GM12878 (cell line): ENCODE measurements at places on chromosomes 7 and 10. TPM values are rescaled to one million over a fixed set of nuclear protein-coding genes. Genes with fewer than 3 reads are reported as not detected.
A peak's percentile ranks its signal among the peaks of the same experiment; 100 is the strongest.

GRCh38 chr10:100863433-100863832, 49.3 kb upstream of the SLF2 start:
- no peak for DNase-seq
- peaks cover 15% of the 10 kb centered on the region for H3K27me3 ChIP-seq
- no peak overlapping the region for H3K4me3 ChIP-seq
- no peak overlapping the region for H3K27ac ChIP-seq
- no peaks in the 10 kb centered on the region for H3K4me1 ChIP-seq
- H3K36me3 ChIP-seq = no peaks in the 10 kb centered on the region

DNA sequence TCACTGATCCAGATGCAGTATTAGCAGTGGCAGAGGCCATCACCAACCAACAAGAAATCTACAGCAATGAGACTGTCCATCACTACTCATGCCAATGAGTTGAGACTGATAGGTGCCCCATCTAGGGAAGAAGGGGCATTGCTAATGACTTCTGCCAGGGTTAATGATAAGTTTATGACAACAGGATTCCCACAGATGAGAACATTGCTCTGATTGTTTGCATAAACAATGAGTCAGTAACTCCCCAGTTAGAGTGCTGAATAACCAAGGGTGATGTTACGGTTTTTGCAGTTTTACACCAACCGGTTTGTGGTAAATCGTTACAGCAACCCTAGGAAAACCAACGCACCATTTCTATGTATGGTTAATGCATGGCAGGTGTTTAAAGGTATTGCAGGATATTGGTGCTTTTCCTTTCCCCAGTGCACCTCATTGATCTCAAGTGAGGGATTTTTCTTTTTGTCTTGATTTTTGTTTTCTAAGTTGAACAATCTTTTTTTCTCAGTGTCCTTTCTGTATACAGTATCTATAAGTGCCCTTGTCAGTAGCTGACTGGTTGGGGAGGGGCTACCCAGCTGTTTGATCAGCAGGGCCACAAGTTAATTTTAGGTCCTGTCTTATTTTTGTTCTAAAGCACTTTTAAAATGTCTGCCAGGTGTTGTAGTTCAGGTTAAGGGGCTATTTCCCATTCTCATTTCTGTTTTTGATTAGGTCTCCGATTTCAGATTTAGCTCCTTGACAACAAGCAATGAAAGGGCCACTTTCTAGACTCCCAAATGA, 3.9 kb upstream of the CSGALNACT2 start:
- no peaks in the 10 kb centered on the region for H3K27me3 ChIP-seq
- no peak overlapping the region for H3K27ac ChIP-seq
- H3K36me3 ChIP-seq = no peaks in the 10 kb centered on the region
- H3K4me3 ChIP-seq = no peak overlapping the region
- H3K4me1 ChIP-seq = peaks cover 17% of the 10 kb centered on the region

GRCh38 chr7:151013356-151013732, 10.9 kb downstream of the ATG9B start:
- no peak for DNase-seq
- H3K4me3 ChIP-seq = no peak overlapping the region
- no peaks in the 10 kb centered on the region for H3K36me3 ChIP-seq
- H3K27me3 ChIP-seq = no peaks in the 10 kb centered on the region; the same call in 1 of the 2 replicates
- no peak overlapping the region for H3K27ac ChIP-seq
- peaks cover 7% of the 10 kb centered on the region for H3K4me1 ChIP-seq

DNA sequence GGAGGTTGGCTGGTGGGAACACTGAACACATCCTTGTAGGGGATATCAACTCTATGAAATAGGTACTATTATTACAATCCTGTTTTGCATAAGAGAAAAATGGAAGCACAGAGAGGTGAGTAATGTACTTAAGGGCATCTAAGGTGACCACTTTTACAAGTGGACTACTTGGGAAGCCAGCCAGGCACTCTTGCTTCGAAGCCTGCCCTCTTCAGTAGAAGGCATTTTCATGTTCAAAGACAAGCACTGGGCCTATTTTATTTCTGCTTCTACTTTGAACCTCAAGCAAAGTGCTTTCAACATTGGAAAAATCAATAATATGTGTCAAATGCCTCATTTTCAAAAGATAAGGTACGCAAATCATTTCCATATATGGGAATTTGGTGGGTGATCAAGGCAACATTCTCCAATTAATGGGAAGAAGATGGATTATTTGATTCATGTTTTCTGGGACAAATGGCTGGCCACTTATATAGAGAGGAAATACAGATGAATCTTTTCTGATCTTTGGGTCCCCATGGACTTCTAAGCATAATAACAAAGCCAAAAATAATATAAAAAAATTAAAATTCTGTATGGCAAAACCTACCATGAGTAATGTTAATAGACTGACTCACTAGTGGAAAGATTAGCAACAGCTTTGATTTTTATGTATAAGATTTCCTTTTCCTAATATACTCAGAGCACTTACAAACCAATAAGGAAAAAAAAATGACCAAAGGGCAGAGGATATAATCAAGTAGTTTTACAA, 270.2 kb downstream of the FRMD4A start:
- DNase-seq = no peak
- H3K27ac ChIP-seq = no peak overlapping the region
- peaks cover 4% of the 10 kb centered on the region; the same call in 1 of the 2 replicates for H3K27me3 ChIP-seq
- H3K36me3 ChIP-seq = no peaks in the 10 kb centered on the region

DNA sequence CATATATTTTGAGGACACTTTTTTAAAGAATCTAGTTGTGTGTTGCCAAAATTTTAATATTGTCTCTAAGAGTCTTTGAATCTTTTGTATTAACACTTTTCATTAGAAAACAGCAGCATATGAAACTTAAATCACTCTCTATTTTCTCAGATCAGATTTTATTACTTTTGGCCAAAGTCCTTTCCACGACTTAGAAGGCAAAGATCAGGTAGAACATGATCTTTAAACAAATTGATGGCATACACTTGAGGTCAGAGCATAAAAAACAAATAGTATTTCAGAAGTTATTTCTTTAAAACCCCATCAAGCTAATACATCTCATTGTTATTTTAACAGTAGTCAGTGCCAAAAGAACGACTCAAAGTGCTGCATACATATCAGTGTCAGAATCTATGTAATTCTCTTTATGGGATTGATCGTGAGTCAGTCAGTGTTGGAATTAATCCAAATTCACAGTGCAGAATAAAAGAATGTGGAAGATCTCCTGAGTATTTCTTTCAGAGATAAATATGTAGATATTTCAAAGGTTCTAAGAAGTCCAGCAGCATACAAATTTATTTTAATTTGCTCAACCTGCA, 9.6 kb upstream of the AGMO start:
- no peak overlapping the region for H3K4me3 ChIP-seq
- no peak overlapping the region for H3K27ac ChIP-seq
- H3K4me1 ChIP-seq = no peaks in the 10 kb centered on the region
- no peaks in the 10 kb centered on the region for H3K36me3 ChIP-seq
- H3K27me3 ChIP-seq = no peaks in the 10 kb centered on the region
- DNase-seq = no peak

The CPA2 gene
- total RNA-seq = 1.4 and 1.9 TPM in 2 replicates

GRCh38 chr7:2645274-2645868, 13.6 kb downstream of the TTYH3 start:
- H3K4me3 ChIP-seq = no peak overlapping the region
- H3K36me3 ChIP-seq = peaks cover 11% of the 10 kb centered on the region
- no peaks in the 10 kb centered on the region for H3K27me3 ChIP-seq
- peaks cover 30% of the 10 kb centered on the region for H3K4me1 ChIP-seq
- no peak for DNase-seq
- H3K27ac ChIP-seq = peak overlapping the region; percentile 67

The SORBS1 gene
- total RNA-seq = 0.51 and 0.56 TPM in 2 replicates

GRCh38 chr7:65390588-65390987, 16.9 kb downstream of the ZNF92 start:
- peaks cover 12% of the 10 kb centered on the region; the same call in 1 of the 2 replicates for H3K36me3 ChIP-seq
- H3K4me1 ChIP-seq = no peaks in the 10 kb centered on the region; the same call in 1 of the 2 replicates
- peak overlapping the region; percentile 56 for H3K27ac ChIP-seq
- DNase-seq = peak; percentile 65
- no peaks in the 10 kb centered on the region for H3K27me3 ChIP-seq
- no peak overlapping the region for H3K4me3 ChIP-seq

DNA sequence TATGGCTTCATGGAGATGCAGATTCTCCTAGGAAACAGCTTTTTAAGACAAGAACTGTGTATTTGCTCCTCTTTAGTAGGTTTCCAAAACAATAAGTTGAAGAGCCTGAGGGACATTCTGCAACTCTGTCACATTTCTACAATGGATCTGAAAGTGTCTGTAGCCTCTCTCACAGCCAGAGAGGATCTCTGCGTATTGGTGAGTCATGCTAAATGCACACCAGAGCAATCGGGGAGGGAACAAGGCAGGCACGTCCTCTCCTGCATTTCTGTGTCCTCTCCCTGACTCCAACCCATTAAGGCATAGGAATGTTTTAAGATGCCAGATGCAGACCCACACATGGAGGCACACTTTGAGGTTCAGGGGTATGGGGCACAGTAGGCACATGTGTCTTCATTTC, 1126.4 kb upstream of the GHITM start:
- no peaks in the 10 kb centered on the region for H3K36me3 ChIP-seq
- no peak overlapping the region for H3K27ac ChIP-seq
- H3K4me1 ChIP-seq = no peaks in the 10 kb centered on the region
- H3K27me3 ChIP-seq = no peaks in the 10 kb centered on the region
- H3K4me3 ChIP-seq = no peak overlapping the region
- DNase-seq = no peak

- no peaks in the 10 kb centered on the region for H3K4me1 ChIP-seq
- H3K27me3 ChIP-seq = peaks cover 2% of the 10 kb centered on the region
- no peak overlapping the region for H3K4me3 ChIP-seq
- no peak overlapping the region for H3K27ac ChIP-seq
- H3K36me3 ChIP-seq = no peaks in the 10 kb centered on the region
Observed at GRCh38 chr7:44288811-44289340, 36.5 kb downstream of the CAMK2B start.

DNA sequence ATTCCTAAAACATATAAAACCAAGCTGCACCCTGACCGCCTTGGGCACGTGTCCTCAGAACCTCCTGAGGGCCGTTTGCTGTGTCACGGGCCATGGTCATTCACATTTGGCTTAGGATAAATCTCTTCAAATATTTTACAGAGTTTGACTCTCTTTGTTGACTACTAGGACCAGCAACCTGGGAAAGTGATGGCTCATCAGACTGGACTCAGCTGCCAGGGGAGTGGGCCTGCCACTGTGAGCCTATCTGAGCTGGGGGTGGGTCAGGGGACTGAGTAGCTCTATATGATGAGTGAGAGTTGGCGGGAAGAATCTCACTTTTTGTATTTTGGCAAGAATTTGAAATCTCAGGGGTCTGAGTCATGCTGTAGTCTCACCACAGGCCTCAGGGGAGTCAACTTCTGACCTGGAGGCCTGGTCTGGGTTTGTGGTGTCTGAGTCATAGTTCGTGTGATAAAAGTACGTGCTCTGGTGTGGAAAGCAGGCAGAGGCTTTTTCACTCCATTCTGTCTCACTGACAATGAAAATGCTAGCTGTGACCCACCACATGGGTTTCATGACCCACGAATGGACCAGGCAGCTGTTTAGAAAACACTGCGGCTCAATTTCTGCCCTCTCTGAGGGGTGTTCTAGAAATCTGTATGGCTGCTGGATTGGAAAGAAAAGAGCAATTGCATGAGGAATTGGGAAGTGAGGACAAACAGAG, 4.2 kb upstream of the UPP1 start:
- H3K36me3 ChIP-seq = no peaks in the 10 kb centered on the region
- H3K27ac ChIP-seq = peak overlapping the region; percentile 89
- H3K4me1 ChIP-seq = peaks cover 43% of the 10 kb centered on the region
- DNase-seq = peak; percentile 90
- H3K4me3 ChIP-seq = no peak overlapping the region

- H3K36me3 ChIP-seq = no peaks in the 10 kb centered on the region
- no peaks in the 10 kb centered on the region for H3K27me3 ChIP-seq
Observed at GRCh38 chr7:110591341-110591740, 499.6 kb upstream of the LRRN3 start.

DNA sequence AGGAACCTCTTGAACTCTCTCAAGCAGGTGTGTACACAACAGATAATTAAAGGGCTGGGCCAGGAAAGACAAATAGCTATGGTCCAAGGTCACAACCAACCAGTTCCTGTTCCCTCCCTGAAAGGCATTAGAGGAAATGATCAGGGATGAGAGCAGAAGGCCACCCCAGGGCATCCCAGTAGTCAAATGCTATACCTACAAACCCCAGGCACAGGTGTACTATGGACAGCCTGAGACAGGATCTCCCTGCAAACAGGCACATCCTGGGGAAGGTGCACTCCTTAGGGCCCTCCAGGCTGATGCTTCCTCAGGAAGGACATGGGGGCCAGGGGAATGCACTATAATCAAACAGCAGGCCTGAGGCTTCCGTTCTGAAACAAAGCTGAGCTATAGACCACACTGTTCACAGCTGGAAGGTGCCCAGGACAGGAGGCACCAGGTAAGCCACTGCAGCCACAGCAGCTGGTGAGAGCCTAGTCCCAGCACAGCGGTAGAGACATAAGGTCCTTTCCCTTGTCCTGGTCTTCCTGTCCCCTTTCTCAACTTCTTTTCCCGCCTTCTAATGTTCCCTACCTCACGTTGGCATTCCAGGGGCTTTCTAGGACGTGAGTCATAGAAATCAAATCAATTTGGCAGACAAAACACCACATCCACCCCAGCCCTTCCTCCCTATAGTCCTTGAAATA, 13.3 kb downstream of the PARP12 start:
- H3K27ac ChIP-seq = no peak overlapping the region
- H3K27me3 ChIP-seq = no peaks in the 10 kb centered on the region
- DNase-seq = no peak
- no peak overlapping the region for H3K4me3 ChIP-seq
- peaks cover 2% of the 10 kb centered on the region; the same call in 1 of the 2 replicates for H3K36me3 ChIP-seq

DNA sequence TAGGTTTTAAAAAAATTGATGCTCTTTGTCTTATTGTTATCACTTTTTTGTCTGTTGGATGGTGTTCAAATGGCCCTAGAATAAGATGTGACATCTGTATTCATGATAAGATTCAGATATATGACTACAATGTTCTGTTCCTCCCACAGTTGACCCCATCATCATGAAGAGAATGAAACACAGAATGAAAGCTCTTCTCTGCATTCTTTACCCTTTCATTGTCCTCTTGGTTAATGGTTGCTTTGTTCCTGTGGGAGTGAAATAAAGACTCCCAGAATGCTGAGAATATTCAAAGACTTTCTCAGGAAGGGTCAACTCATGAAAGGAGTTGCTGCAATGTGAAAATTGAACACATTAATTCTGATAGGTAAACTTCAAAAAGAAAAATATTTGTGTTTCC, 1015.8 kb downstream of the SORCS3 start:
- H3K27ac ChIP-seq = no peak overlapping the region
- H3K36me3 ChIP-seq = no peaks in the 10 kb centered on the region
- H3K27me3 ChIP-seq = no peaks in the 10 kb centered on the region
- H3K4me1 ChIP-seq = no peaks in the 10 kb centered on the region
- H3K4me3 ChIP-seq = no peak overlapping the region
- DNase-seq = no peak

The MRPL32 gene
- 65.3 and 66.0 TPM in 2 replicates for total RNA-seq

DNA sequence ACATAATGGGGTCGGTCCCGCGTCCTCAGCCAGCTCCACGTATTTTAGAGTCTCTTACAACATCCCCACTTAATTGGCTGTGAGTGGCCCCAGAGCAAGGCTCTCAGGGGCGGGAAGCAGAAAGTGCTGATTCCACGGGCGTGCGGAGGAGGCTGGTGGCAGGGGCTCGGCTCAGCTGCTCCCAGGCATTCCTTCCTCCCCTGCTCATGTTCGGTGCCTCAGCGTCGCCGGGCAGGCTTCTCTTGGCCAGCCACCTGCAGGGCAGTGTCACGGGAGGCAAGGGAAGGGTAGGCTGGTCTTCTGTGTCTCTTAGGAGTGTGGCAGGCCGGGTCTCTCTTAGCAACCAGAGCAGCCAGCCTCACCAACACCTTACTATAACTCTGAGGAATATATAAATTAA, 33.8 kb downstream of the IL15RA start:
- no peaks in the 10 kb centered on the region for H3K4me1 ChIP-seq
- no peak overlapping the region for H3K27ac ChIP-seq
- no peaks in the 10 kb centered on the region for H3K27me3 ChIP-seq
- DNase-seq = no peak
- H3K4me3 ChIP-seq = no peak overlapping the region
- H3K36me3 ChIP-seq = peaks cover 1% of the 10 kb centered on the region; the same call in 1 of the 2 replicates
